ENCODE measurements at places on chromosomes 4 and X. TPM values are rescaled to one million over a fixed set of nuclear protein-coding genes. Genes with fewer than 3 reads are reported as not detected.

The DMRTC1B gene
- total RNA-seq, result not detected

- no peak for DNase-seq
These were observed 60.8 kb downstream of the PALLD start for GRCh38 chr4:168557658-168558057.

DNA sequence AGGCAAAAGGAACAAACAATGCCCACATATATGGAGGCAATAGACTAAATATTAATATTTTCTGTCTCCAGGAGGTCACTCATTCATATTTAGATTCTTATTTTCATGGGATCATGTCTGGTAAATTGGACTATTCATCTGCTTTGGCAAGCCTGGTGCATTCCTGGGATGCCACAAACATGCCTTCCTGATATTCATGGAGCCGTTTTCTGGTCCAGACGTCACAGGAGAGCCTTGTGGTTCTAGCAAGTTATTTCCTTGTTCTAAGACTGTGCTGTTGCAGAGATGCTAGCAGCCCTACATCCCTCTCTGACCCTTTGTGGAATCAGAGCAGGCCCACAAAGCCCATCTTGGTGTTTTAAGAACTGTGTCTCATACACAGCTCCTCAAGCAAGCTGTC, 16.1 kb upstream of the EXOSC9 start:
- DNase-seq, result no peak

- no peak for DNase-seq
These were observed 6.3 kb upstream of the RGS12 start for GRCh38 chr4:3286335-3287175.

The PAK3 gene
- 0.33 TPM for total RNA-seq

DNA sequence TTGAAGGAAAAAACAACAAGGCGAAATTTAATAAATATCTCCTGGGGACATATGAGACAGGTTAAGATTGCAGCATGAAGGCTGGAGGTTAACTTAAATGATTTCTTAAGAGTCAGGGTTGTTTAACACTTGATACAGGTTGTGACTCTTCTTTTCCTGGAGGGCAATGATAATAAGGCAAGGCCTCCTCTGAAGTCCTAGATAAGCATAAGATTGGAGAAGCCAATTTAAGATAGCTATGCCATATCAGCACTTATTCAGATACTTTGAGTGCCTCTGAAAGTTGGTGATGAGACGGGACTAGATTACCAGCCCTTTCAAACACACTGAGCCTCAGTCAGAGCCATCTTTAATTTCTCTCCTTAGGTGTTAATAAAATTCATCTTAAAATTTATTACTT, 350.8 kb downstream of the FBXO8 start:
- DNase-seq, result no peak

The SEC24B gene
- total RNA-seq, result 23.8 TPM

The USP51 gene
- total RNA-seq, result 2.1 TPM

The CT83 gene
- not detected for total RNA-seq

DNA sequence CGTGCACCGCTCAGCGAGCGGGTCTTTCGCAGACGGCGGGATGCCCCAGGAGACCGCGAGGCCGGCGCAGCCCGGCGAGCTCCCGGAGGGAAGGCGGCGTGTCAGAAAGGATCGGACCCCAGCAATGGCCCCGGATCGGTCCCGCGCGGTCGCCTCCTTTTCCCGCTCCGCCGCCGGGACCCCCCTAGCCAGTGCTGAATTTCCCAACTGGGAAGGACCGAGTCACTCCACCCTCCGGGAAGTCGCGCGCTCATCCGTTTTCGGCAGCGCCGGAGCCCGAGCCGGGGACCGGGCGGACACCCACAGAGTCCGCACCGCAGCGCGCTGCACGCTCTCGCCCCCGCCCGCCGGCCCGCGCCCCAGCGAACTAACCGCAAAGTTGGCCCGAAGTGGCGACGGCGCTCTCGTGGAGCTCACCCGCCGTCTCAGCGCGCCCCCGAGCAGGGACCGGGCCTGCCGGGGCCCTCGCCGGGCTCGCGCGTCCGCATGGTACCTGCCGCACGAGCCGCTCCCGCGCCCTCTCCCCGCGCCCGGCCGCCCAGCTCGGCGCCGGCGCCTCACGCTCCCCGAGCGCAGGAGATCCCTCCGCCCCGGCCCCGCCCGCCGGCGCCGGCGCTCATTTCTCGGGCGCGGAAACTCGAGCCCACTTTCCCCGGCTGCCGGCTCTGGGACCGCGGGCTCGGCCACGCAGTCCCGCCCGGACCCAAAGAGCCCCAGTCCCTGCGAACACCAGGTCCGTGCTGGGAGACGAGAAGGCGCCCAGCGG, at the start of gene FAT1:
TSS of gene FAT1 (minus strand) at position 565 of the 766 bp plus-strand sequence. CDS start 14,029 bp downstream, outside the sequence.
- peak; percentile 78 for DNase-seq

The GYPB gene
- total RNA-seq, result not detected

- DNase-seq, result no peak
These were observed 593.2 kb downstream of the TMA16 start for GRCh38 chr4:164087733-164088132.

DNA sequence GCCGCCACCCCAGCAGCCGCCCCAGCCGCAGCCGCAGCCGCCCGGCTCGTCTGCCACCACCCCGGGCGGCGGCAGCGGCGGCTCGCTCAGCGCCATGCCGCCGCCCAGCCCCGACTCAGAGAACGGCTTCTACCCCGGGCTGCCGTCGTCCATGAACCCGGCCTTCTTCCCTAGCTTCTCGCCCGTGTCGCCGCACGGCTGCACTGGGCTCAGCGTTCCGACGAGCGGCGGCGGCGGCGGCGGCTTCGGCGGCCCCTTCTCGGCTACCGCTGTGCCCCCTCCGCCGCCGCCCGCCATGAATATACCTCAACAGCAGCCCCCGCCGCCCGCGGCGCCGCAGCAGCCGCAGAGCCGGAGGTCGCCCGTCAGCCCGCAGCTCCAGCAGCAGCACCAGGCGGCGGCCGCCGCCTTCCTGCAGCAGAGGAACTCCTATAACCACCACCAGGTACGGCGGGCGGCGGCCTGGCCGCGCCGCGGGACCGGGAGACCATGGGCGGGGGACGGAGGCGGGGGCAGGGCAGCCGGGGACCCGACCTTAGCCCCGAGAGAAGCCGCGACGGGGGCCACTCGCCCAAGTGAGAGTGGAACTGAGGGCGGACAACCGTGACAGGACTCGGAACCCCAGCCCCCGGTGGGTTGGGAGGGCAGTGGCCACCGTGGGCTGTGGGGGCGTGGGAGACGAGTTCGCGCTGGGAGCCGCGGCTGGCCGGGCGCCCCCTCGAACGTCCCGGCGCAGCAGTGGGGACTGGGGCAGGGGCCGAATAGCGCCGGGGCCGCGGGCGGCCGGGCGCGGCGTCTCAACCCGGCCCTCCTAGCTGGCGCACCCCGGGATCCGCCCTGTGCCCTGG, 1.8 kb downstream of the CPEB2 start:
- DNase-seq, result peak; percentile 77

DNA sequence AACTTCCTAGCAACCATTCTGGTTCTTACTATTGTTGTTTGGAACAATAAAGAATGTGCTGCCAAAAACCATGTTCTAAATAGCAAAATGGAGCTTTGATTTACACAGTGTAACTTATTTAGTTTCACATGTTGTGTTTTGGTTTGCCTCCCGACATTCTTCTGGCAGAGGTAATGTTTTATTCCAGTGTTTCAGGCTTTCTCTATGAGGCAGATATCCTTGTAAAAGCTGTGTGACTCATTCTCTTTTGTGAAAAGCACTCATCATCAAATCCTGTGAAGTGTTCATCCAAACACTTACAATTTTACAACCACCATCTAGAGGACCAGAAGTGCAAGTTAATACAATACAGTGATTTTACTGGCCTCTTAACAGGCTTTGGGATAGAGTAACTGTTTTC, 219.0 kb upstream of the GIMD1 start:
- DNase-seq, result no peak

- no peak for DNase-seq
These were observed 10.1 kb downstream of the PDLIM3 start for GRCh38 chr4:185524888-185525863.

- no peak for DNase-seq
These were observed 21.1 kb upstream of the TRIM2 start for GRCh38 chr4:153183146-153183545.

The CNGA1 gene
- 0.34 TPM for total RNA-seq

DNA sequence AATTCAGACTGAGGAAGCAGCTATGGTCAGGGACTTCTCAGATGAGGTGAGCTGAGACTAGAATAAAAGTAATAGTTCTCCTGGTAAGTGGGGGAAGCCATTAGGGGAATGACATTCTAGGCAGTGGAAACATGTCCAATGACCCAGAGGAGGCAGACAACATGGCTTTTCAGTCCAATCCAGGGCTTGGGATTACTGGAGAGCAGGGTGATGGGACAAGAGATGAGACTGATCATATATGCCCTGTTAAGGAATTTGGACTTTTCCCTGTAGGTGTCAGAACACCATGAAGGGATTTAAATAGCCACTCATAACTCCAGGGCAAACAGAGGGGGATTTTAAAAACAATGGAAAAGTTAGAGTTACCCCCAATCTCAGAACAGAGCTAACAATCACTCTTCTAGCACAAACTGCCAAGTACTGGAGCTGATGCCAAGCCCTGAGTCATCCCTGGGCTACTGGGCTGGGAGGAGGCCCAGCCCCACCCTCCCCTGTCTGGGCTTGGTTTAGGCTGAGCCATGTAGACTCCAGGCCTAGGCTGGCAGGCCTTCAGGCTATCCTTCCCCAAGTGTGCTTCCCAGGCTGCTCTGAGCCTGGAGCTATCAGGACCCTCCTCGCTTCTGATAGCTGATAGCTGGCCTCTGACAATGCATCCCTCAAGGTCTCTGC, 22.7 kb upstream of the MSN start:
- DNase-seq, result peak; percentile 80

- DNase-seq, result no peak
These were observed 43.7 kb downstream of the PSAPL1 start for GRCh38 chr4:7390906-7391636.

DNA sequence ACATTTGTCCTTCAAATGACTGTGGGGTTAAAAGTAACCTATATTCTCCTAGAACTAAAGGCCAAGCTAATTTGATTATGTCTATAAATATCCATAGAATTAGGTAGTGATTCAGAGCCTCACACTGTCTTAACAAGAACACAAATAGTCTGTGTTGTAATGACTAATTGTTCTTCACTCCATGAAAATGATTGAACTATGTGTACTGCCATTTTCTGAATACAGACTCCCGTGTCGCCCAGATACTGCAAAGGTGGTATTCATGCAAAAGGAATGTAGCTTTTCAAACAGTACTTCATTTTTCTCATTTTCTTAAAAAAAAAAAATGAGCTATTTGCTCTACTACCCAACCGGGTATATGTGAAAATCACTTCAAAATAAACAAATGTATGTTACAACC, 11.3 kb upstream of the PHKA2 start:
- DNase-seq, result no peak

- DNase-seq, result no peak
These were observed 22.1 kb upstream of the HSD17B10 start for GRCh38 chrX:53456254-53456653.

The GAGE12H gene
- not detected for total RNA-seq

The FREM3 gene
- not detected for total RNA-seq

DNA sequence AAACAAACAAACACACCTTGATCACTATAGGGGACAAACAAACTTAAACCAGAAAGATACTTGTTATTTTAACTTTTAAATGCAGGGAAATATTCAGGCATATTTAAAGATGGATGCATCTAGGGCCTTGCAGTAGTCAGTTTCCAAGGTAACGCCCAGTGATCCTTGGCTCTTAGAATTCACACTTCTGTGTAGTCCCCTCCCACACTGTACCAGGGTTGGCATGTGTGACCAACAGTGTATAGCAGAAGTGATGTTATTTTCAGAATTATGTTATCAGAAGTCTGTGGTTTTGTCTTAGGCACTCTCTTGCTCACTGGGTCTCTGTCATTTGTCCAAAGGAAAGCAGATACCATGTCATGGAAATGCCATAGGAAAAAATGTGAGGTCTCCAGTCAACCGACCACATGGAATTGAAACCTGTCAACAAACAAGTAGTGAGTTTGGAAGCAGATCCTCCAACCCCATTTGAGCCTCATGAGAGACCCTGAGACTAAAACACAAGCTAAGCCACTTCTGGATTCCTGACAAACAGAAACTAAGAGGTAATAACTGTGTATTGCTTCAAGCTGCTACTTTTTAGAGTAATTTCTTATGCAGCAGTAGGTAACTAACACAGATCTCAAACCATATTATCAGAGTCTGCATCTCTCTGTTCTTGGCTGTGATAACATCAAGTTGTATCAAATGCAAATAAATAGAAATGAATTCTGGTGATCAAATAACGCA, 670.3 kb downstream of the KCTD8 start:
- DNase-seq, result no peak

The UGT2B11 gene
- total RNA-seq, result not detected

The PDGFC gene
- 29.6 TPM for total RNA-seq

The ADGRG4 gene
- total RNA-seq, result not detected

- no peak for DNase-seq
These were observed 210.0 kb downstream of the SPANXN3 start for GRCh38 chrX:143306991-143307937.

DNA sequence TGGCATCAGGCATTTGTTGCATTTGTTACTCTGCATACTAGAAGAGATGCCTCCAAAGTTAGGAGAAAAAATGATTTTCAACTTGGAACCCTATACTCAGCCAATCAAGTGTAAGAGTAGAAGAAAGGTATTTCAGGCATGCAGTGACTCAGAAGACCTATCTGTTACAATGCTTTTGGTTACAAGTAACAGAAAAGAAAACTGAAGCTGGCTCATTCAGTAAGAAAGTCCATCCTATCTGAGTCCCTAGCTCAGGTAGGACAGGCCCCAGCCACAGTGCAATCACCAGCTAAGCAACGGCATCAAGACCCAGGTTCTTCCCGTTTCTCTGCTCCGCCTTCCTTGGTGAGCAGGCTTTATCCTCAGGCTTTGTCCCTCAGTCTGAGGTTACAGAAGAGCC, 23.3 kb downstream of the MECP2 start:
- DNase-seq, result no peak

The PRKG2 gene
- 0.17 TPM for total RNA-seq
